Stimulated activated CD4-positive, alpha-beta T cell treated with anti-CD3 and anti-CD28 coated beads, Interleukin-12 subunit alpha, Interleukin-12 subunit beta, amount 100 ng/mL, for 48 hours (primary cell): ENCODE measurements at places on chromosomes 3 and 15.

- no peak for DNase-seq
Measured at GRCh38 chr15:85730001-85730820, 64.5 kb downstream of the KLHL25 start.

GRCh38 chr3:120457827-120458226 is 7.0 kb upstream of the FSTL1 start:
- no peak for DNase-seq

- DNase-seq: peak; percentile 52
Measured at GRCh38 chr3:187740421-187741399, 4.6 kb downstream of the BCL6 start.

- no peak for DNase-seq
Measured at GRCh38 chr3:129421988-129422745, 6.3 kb downstream of the EFCAB12 start.

GRCh38 chr3:157368171-157368570 is 68.5 kb upstream of the PTX3 start:
- DNase-seq: no peak

DNA sequence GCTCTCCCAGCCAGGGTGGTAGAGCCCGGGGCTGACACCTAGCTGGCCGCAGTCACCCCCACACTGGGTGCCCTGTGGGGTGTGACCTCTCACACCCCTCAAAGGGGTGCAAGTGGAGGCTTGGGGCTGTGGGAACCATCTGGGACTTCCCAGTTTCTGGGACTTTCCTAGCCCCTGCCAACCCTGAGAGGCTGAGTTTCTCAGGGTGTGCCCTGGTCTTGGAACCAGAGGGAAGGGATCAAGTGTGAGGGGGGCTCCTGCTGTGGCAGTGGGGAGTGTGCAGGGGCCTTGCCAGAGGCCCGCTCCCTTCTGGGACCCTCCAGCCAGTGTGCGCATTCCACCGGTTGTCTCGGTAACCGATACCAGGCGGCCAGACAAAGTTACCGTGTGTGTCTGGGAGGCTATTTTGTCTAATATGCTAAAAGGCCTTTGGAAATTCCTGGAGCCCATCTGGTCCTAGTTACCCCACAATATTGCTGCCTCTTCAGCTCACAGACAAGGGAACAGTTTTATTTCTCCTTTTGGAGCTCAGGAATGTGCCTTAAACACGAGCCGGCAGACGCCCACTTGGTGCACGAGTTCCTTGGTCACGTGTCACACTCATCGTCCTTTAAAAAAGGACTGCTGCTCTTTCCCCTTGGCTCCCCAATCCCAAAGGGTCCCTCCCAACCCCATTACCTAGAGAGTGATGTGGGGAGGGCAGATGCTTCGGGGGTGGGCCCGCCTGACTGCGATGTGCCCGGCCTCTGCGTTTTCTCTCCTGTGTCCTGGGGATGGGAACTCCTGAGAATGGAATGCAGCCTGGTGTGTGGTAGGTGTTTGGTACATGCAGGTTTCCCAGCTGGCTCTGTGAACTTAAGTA is 33.2 kb downstream of the HDAC11 start:
- DNase-seq: no peak

DNA sequence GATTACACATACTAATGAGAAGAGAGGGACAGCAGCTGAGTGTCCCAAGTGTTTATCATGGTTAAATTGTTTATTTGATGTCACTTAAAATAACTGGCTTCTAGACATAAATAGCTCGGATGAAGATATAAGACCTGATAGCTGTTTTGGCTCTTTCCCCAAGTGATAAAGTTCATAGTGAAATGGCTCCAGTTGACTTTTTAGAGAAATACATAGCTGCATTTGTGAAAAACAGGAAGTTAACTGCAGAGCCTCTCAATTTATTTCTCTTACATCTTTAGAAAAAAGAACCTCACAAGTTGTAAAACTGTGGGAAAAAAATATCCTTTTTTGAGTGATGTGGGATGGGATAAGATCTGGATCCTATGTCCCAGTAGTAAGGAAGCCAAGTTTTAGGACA is 332.9 kb upstream of the RASGRP1 start:
- DNase-seq: no peak

GRCh38 chr3:167762296-167762695 is 26.8 kb downstream of the SERPINI1 start:
- no peak for DNase-seq

DNA sequence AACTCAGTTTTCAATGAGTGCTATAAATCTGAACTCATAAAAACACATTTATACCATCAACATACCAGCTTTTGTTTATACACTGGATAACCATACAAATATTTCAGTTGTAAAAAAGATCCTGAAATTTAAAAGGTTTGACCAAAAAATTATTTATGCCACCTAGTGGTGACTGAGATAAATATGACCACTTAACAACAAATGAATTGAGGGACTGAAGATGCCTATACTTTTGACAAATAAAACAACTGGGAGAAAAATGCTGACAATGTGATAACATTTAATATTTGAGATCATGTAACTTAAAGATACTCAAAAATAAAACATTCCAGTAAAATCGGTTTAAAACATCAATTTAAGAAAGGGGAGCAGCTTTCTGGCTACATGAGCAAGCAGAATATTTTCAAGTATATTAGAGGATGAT is 30.4 kb downstream of the ATG3 start:
- DNase-seq: no peak

- DNase-seq: no peak
Measured at GRCh38 chr3:2099779-2100191, 1.1 kb downstream of the CNTN4 start.

DNA sequence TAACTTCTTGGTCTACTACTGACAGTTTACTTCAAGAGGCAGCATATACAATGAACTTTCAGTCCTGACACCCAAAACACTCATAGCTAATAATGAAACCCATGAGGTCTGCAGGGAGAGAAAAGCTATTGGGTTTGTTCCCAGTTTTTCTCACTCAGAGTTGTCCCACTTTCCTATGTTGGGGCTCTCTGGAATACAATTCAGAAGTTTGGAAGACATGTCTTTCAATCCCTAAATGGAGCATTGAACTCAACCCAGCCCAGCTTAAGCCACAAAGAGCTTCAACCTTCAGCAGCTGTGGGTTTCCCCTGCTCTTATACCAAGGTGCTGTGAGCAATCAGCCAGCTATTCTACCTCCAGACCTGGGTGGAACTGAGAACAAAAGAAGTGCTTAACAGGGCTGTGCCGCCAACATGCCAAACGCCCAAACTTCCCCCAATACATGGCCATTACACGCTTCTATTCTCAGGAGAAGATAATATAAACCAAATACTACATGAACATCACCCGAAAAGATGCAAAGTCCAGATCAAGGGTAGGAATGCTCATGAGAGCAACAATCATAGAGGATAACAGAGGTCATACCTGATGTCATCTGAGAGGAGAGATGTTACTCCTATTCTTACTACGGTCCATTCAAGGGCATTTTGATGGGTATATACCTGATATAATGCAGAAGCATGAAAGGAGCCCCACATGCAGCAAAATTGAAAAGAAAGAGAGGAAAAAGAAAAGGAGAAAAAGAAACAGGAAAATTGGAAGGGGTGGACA is 131.2 kb upstream of the TGFBR2 start:
- DNase-seq: peak; percentile 12

DNA sequence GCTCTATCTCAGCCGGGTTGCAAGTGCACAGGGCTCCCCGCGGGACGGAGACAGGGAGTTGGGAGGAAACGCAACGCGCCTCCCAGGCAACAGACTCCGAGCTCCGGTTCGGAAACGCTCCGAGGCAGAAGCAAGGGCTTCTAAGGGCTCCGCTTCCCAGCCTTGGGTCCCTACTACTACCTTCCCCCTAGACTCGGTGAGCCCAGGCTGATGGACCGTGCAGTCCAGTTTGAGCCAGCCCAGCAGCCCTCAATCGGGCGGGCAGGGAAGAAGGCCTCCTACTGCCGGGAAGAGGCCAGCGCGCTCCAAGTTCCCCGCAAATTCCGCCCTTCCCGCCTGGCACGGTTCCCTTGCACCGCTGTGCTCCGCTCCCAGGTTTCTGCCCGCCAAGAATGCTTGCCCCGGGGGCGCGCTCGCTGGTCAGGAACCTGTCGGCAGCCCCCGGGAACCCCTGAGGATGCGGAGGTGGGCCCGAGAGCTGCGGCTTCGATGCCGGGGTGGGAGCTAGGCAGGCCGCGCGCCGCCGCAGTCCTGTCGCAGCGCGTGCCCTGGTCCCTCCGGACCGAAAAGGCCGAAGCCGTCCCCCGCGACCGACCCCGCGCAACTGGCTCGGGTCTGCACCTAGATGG is 728 bp downstream of the TRANK1 start:
- DNase-seq: peak; percentile 19

DNA sequence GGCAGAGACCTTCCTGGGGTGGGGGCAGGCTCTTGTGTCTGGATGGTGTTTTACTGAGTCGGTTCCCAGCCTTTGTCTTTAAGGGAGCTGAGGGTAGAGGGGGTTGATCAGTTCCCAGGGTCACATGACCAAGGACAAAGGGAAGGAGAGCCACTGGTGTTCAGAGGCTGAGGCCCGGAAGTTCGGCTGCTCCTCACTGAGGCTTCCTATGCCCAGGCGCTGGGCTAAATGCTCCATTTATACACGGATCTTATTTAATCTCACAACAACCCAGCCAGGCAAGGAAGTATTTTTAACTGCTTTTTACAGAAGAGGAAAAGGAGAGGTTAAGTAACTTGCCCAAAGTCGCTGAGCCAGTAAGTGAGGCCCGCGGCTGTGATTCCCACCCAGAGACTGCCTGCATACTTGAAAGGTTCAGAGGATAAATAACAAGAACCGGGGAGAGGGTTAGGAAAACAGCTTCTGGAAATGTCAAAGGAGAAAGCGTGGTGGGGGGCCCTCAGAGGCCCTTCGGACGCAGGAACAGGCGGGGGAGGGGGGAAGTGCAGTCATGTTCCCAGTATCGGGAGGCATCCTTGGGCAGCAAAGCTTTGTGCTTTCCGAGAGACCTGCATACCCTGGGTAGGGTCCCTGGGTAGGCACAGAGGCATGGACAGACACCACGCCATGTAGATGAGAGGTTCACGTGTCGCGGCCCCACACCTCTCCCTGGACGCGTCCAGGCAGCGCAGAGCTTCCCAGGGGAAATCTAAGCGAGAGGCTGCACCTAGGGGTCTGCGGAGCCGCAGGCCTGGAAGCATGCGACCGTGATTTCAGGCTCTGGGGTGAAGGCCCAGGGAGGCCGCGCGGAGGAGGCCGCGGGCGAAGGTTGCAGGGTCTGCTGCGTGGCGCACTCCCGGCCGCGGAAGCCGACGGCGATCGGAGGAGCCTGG is 21.3 kb downstream of the EPHB3 start:
- DNase-seq: no peak

GRCh38 chr15:93243573-93243972 is 154.6 kb upstream of the RGMA start:
- no peak for DNase-seq

GRCh38 chr3:159158213-159158612 is 356.4 kb downstream of the MFSD1 start:
- no peak for DNase-seq

DNA sequence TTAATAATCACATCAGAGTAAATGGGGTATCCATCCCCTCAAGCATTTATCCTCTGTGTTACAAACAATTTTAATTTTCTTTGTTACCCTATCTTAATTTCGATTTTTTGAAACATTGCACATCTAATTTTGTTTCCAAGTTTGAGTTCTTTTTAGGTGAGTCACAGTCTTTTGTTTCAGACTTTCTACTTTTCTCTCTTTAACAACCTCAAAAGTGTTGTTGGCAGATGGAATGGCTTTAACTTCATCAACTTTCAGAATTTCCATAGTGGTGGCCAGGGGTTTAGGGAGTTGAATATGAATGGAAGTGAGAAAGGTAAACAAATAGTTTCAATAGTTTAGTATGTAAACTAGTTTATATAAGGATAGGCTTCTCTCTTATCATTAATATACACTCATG is 223.0 kb upstream of the MLF1 start:
- DNase-seq: no peak

GRCh38 chr3:167700046-167700445 is 34.6 kb downstream of the PDCD10 start:
- DNase-seq: no peak

DNA sequence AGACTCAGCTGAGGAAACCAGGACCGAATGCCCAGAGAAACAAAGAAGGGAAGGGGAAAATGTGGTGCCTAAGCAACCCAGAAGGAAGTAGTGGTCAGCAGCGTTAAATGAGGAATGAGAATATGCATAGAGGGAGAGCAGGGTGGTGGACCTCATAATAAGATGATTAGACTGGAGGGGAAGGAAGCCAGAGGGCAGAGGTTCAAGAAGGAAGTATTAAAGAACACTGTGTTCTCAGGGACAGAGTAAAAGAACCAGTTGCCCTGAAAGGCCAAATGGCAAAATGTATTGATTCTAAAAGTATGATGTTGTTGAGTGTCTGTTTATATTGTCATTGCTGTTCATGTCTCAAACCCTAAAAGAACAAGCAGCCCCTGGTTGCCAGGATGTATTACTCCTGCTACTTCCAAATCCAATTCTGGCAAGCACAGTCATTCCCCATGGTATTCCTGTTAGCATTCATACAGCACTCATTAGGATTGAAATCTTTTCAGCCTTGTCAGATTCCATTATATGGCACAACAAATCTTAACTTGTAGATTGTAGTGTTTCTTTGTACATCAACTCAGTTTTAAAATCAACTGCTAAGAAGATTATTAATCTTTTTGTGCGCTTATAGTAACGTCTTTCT is 23.4 kb downstream of the P2RY1 start:
- DNase-seq: no peak
